NCI-H446 treated with DMSO at 0.1 percent for 48 hours (cell line): ENCODE measurements at places on chromosomes 2 and 18.
A peak's percentile ranks its signal among the peaks of the same experiment; 100 is the strongest.

DNA sequence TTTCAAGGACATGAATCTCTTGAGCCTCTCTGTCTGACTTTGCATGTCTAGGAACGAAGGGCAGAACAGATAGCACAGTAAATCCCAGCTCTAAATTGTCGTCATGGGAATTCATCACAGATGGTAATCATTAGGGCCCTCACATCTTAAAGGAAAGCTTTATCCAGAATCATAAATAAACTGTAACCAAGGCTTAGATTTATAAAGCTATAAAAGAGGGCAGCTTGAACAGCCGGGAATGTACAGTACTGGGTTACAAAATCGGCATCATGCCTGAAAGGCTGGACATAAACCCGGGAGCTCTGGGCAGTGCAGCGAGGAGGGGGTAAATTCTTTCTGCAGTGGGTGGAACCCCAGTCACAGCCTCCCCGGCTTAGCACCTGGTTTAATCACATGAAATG, 144.4 kb downstream of the GFPT1 start:
- no peak for DNase-seq

- no peak for DNase-seq
Measured at GRCh38 chr2:52877703-52878102, 889.9 kb upstream of the CHAC2 start.

DNA sequence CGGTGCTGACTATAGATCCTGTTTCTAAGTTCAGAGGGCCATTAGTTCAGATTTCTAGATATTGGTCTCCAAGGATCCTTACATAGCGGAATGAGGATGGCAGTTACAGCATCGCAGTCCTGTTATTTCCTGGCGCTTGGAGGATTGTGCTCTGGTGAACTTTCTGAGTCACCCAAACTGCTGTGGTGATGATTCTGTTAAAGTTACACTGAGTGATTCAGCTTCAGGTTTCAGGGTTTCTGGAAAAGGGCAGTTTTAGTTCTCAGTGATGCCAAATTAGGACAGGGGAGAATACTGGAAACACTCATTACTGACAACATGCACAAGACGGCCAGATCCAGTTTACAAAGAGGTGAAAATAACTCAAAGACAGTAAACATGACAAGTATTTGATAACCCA, 52.1 kb upstream of the ANKRD62 start:
- no peak for DNase-seq

DNA sequence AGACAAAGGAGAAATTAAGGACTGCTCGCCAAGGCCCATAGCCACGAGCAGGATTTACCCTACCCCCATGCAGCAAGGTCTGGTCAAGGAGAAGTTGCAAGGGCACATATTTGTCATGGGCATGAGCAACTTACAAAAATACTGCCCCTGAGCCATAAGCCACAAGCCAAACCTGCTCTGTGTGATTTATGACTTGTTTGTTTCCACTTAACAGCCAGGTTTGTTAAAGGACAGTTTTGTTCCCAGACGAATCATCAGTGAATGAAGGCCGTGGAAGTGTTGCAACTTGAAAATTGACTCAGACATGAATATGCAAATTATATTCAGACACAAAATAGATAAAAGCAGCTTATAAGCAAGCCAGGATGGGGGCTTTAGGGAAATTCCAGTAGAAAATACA, 31.3 kb upstream of the EVA1A start:
- no peak for DNase-seq

DNA sequence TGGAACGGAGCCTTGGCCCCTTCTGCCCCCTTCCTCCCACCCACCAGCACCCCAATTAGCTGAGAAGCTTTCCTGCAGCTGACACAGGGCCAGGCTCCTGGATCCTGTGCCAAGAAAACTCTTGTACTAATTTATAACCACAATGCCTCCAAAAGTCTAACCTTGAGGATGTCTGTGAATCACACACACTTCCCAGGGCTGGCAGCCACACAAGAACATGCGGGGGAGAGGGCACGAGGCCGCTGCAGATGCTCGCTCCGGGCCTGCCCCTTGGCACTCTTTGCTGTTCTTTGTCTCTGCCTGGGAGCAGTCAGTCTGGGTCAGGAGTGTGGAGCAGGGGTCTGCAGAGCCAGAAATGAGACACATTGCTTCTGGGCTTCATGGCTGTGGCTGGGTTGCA, 62.7 kb upstream of the KIF5C start:
- peak; percentile 85 for DNase-seq

DNA sequence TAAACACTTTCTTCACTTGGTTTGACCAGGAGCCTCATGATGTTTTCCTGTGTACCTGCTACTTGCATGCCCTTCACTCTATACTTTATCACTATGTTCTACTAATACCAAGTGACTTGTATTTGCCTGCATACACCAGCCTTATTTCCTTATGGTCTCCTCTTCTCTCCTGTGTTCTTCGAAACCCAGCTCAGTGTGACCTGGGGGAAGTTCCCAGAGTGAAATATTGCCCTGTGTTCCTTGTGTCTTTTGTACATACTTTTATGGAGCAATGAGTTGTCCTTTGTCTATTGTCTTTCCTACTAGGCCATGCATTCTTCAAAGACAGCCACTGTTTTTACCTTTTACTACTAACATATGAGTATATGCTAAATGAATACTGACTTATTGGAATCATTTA, 567 bp downstream of the NT5C1B start:
- no peak for DNase-seq

- no peak for DNase-seq
Measured at GRCh38 chr2:108552566-108552965, 18.3 kb downstream of the LIMS1 start.

DNA sequence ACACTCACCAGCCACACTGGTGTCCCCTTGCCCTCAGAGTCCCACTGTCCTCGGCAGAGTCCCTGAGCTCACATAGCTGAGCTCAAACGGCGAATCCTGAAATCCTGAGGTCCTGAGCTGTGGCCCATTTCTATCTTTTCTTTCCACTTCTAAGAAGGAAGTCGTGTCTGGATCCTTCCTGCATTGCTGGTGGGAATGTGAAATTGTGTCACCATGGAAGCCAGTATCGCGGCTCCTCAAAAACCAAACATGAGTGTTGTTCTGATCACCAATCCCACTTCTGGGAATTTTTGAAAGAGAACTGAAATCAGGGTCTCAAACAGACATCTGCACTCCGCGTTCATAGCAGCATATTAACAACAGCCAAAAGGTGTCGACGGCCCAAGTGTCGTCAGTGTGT, 244.7 kb downstream of the EIPR1 start:
- DNase-seq, result no peak

DNA sequence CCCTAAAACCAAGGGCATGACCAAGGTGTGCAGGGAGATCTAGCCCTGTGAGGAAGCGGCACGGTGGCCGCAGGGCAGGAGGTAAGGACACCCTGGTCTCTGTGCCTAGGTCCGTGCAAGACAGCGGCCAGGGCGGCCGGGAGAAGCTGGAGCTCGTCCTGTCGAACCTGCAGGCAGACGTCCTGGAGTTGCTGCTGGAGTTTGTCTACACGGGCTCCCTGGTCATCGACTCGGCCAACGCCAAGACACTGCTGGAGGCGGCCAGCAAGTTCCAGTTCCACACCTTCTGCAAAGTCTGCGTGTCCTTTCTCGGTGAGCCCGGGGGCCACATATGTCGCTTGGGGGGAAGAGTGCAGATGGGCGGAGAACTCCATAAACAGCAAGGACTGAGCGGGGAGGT, 235.4 kb downstream of the ATAD2B start:
- DNase-seq, result no peak

DNA sequence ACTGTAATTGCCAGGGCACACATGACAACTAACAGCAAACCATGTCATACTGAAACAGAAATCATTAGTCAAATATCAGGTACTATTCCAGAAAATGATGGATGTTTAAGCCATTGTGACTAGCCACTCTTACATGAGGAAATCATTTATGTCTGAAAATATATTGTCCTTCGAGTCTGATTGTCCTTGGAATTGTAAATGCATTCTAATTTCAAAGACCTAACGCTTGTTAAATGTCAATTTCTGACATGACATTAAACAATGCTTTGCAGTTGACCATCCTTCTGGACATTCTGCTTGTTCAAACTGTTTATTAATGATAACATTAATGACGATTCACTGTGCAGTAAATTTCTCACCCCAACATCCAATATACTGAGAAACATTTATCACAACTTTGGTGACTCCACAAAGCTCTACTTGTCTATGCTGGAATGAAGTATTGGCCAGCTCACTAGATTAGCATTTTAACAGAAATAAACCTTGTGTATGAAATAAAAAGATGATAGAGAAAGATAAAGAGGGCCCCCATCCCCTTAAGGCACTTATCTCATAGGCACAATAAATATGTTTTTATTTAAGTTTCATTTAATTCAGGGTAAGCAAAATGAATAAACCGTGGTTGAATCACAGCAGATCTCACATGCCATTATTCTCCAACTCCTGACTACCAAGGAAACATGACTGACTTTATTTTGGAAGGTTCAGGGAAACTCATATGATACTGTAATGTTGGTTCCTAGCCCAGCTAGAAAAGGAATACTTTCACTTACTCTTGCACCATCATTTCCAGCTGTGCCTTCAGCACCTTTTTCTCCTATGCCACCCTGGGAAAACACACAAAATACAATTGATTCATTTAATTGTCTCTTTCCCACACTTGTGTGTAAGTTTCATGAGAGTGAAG, 82.3 kb downstream of the COL3A1 start:
- DNase-seq, result no peak

GRCh38 chr2:88061295-88061694, 5.7 kb upstream of the KRCC1 start:
- DNase-seq, result no peak

DNA sequence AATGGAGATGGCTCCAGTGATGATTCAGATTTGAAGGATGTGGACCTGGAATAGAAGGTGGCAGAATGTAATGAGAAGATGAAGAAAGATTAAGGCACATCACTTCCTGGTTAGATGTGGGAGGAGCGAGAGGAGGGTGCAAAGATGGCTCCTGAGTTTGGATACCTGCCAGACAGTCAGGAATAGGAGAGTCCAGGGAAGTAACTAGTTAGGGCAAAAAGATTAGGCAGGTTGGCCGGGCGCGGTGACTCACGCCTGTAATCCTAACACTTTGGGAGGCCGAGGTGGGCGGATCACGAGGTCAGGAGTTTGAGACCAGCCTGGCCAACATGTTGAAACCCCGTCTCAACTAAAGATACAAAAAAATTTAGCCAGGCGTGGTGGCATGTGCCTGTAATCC, 5.6 kb downstream of the C2orf74 start:
- DNase-seq, result no peak

- no peak for DNase-seq
Measured at GRCh38 chr2:7363906-7364305, 446.7 kb downstream of the RNF144A start.

GRCh38 chr2:181839811-181840210, 51.7 kb upstream of the ITPRID2 start:
- no peak for DNase-seq

- peak; percentile 74 for DNase-seq
Measured at GRCh38 chr2:225041207-225041850, 939 bp downstream of the DOCK10 start.

DNA sequence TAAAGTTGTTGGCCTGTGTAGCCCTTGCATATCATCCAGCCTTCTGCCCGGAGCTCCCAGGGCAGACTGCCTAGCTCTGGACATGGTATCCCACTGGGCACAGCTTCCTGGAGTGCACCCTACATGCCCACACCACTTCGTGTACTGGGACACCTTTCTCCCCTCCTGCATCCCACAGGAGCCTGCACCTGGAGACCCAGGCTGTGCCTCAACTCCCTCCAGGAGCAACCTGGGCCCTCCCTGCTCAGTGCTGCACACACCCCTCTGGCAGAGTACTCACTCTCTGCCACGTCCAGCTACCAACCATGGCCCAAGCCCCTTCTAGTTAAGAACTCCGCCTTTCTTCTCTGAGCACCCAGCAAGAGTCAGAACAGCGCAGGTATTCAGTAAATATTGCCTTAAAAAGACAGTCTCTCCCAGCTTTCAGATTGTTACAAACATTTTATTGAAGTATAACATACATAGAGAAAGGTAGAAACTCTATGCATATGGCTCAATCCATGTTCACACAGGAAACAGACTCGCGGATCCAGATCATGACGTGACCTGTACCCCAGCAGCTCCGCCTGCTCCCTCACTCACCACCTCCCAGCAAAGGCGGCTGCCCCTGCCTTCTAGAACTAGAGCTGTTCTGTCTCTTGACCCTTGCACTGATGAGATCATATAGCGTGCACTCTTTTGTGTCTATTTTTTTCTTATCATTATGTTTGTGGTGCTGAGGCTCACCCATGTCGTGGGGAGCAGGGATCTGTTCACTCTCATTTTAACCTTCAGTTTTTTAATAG, 98.4 kb upstream of the MYCN start:
- no peak for DNase-seq

- DNase-seq, result no peak
Measured at GRCh38 chr2:157843081-157843480, 33.0 kb downstream of the ACVR1 start.

DNA sequence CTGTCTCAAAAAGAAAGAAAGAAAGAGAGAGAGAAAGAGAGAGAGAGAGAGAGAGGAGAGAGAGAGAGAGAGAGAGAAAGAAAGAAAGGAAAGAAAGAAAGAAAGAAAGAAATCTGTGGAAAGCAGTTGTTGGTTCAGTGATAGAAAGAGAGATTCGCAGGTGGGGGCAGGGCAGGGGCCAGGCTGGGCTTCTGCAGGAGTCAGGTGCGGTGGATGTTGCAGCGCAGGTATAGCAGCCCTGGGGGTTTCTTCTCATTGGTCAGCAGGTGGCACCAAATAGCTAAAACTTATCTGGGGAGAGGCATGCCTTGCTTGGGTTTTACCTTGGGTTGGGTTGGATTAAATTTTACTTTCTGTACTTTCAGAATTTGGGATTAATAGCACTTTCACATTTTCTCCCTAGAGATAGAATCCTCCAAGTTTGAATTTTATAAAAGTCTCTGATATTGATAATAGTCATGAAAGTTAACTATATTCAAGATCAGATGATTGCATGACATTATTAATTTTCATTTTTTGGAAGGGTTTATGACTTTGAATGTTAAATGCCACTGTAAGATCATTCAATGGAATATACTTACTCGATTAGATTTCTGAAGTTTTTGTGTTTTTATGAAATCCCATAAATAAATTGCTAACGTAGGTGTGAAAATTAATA, 66.6 kb downstream of the SPTBN1 start:
- no peak for DNase-seq

DNA sequence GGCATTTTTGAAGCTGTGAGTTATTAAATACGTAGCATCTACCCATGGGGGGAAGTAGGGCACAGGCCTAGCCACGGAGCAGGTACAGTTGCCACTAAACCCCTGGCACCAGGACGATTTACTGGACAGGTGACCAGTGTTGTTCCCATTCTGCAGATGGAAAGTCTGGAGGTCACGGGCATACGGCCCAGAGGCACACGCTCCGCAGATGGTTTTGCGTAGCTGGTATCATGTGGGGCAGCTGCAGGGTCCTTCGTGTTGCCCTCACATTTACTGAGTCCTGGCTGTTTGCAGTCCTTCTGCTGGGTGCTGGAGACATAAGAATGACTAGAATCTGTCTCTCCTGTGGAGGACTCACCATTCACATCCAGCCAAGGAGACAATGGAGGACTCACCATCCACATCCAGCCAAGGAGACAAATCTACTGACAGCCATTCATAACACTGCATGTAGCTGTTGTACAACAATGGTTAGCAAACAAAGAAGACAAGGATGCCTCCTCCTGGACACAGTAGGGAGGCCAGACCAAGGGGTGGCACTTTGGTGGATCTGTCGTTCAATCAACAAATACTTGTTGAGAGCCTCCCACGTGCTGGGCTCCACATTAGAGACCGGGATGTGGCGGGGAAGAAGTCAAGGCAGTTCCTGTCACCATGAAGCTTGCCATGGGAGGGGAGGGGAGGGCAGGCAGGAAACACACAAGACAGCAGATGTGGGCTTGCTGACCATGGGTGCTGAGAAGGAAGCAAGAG, 24.9 kb downstream of the TWIST2 start:
- no peak for DNase-seq

GRCh38 chr2:53753041-53753440, 14.6 kb upstream of the CHAC2 start:
- no peak for DNase-seq
